Activated CD4-positive, alpha-beta T cell treated with anti-CD3 and anti-CD28 coated beads, Interleukin-2, amount 50 U/mL, for 24 hours (primary cell): ENCODE measurements at places on chromosomes 5 and 9.

DNA sequence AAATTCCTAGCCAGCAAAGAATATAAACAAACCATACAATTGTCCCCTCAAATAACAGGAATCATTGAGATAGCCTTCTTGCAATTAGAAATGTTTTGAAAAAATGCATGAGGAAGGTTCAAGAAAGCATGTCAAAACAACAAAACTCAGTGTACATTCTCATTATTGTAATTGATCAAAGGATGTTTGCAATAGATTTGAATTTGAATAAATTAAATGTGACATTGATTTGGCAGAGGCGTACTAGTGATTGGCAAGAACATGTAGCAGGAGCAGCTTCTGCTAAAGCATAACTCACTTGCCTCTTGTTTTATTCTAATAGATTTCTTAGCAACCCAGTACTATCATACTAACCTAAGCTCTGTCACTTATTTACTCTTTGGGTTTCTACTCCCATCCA lies 19.9 kb downstream of the SMIM15 start:
- DNase-seq, result no peak

GRCh38 chr5:139872851-139873794 lies 77.5 kb downstream of the PSD2 start:
- no peak for DNase-seq

DNA sequence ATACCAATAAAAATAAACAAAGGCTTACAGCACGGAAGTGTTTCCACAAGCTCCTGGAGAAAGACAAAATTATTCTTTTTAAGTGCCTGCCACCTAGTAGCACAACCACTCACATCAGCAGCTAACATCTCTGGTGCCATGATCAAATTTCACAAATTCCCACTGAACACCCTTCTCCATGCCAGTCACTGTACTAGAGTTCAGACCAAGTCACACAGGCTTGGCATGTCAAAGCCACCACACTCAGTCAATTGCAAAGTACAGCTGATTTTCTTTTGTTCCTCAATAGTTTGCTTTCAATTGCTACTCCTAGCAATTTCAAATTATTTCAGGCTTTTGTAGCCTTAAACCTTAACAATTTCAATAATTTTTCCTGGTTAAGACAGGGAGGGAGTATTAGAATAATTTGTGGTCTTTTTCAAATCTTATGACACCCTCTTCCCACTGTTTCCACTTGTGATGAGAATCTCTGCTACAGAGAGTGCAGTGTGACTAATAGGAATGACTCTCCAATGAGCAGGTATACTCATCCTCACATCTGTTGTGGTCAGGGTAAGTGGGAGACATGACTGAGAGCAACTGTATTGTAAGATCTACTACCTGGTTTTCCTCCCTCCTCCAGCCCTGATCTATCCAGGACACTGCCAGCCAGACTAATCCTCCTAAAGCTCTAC lies 46.2 kb downstream of the RNF145 start:
- DNase-seq, result peak; percentile 36

DNA sequence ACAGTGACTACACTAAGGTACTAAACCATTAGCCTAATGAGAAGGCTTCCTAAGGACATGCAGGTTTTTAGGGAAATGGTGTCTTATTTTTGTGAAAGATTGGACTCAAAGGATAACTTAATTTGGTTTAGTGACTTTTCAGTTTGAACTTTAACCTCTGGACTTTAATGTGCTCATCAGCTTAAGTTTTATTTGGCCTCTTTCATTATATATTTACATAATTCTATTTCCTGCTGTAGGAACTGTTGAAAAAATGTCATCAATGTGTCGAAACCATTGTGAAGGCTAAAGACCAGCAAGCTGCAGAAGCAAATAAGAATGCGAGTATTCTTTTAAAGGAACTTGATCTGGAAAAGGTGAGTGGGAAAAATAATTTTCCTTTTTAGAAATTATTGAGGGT lies 34.3 kb upstream of the EIF4EBP3 start:
- DNase-seq, result no peak

DNA sequence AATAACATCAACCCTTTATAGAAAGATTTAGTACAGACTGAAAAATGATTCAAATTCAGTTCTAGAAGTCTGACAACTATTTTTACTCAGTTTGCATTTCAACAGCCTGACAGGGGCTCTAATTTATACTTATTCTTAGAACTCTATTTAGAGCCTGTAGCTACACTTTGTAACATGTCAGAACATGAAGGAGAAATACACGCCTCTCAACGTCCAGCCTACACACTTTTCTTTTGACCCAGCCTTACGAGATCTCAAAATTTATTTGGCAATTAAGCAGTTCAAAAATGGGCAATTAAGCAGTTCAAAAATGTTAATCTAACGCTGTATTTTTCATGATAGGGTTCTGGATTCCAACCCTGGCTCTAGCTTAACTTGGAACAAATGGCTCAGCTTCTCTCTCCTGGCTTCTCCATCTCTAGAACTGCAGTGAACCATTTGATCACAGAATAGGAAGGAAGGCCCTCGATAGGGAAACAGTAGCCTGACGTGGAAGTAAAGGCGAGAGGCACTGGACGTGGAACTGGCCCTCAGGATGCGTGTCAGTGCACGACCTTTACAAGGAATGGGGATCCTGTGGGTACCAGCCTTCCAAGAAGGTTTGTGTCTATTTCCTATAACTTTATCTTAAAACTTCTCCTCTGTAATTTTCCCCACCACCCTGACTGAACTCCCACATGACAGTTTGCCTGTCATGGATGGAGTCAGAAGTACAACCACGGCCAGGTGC lies 66.4 kb downstream of the PRRT1B start:
- no peak for DNase-seq

DNA sequence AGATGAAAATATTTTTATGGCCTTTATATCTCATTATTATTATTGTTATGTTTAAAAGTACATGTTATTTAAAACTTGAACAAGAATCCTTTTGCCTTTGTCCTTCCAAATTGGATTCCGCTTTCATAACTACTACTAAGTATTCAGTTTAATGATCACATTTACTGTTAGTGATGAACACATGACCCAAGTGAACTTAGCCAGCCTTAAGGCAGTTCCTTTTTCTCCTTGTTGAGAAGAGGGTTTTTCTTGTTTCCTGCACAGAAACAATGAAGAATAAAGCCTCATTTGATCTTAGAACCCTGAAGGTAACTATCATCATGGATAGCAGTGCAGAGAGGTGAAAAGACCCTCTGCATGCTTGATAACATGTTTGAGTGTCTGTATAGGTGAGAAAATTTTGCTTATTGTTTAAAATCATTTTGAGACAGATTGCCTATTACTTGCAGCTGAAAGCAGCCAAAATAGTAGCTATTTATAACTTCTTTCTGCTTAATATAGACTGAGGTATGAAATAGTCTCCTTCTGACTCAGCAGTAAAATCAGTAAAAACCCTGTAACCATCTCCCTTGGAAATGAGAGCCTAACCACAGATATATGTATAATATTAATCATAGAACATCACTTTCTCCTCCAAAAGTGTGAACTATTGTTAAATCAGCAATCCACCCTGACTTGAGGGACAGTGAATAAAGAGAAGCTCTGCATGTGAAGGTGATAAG lies 266.2 kb downstream of the SPATA31D1 start:
- no peak for DNase-seq

GRCh38 chr9:18447541-18447940 lies 26.4 kb upstream of the ADAMTSL1 start:
- no peak for DNase-seq
